ENCODE measurements at places on chromosomes 5 and 9. TPM values are rescaled to one million over a fixed set of nuclear protein-coding genes. Genes with fewer than 3 reads are reported as not detected.

CLIC3 gene
- total RNA-seq, result 43.2 TPM

PHYHD1 gene
- total RNA-seq, result 11.9 TPM

INIP gene
- 23.3 TPM for total RNA-seq

NRG2 gene
- under 0.01 TPM for total RNA-seq

OBP2B gene
- not detected for total RNA-seq

OR1Q1 gene
- total RNA-seq, result not detected

SAXO1 gene
- not detected for total RNA-seq

CKMT2 gene
- total RNA-seq, result 0.43 TPM

SLC36A1 gene
- 12.2 TPM for total RNA-seq

EXD3 gene
- total RNA-seq, result 7.3 TPM

MAST4 gene
- 5.8 TPM for total RNA-seq

SPINK6 gene
- total RNA-seq, result not detected

SLC23A1 gene
- total RNA-seq, result not detected

IFNA13 gene
- not detected for total RNA-seq

All from fibroblast of villous mesenchyme (primary cell).